ENCODE measurements at places on chromosomes 12 and 14. TPM values are rescaled to one million over a fixed set of nuclear protein-coding genes. Genes with fewer than 3 reads are reported as not detected.

GRCh38 chr12:122104844-122105243, 26.3 kb downstream of the MLXIP start:
- DNase-seq, result no peak

- DNase-seq, result no peak
Measured at GRCh38 chr12:78981-79380, 12.4 kb downstream of the IQSEC3 start.

DNA sequence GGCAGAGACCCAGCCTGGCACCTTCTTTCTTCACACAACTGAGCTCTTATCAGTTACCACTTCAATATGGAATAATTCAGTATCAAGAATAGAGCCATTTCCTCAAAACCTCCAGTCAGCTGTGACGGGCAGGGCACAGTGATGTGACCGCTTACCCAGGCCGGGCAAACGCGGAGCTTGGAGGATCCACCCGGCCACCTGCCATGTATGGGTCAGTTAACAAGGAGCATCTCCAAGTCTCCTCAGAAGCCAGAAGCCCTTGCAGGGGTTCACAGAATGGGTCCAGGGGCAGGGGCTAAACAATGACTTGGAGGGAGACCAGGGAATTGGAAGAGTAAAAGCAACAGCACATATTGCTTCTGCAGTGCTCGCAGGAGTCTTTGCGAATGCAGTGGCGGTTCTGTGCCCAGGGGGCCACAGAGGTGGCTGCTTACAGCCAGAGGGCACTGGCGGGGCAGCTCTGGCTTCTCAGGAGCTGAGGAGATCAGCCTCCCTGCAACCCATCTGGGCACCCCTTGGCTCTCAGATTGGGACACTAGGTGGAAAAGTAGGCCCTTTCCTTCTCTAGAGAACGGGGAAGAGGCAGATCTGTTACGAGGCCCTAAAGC, 162.3 kb downstream of the CALM1 start:
- no peak for DNase-seq

DNA sequence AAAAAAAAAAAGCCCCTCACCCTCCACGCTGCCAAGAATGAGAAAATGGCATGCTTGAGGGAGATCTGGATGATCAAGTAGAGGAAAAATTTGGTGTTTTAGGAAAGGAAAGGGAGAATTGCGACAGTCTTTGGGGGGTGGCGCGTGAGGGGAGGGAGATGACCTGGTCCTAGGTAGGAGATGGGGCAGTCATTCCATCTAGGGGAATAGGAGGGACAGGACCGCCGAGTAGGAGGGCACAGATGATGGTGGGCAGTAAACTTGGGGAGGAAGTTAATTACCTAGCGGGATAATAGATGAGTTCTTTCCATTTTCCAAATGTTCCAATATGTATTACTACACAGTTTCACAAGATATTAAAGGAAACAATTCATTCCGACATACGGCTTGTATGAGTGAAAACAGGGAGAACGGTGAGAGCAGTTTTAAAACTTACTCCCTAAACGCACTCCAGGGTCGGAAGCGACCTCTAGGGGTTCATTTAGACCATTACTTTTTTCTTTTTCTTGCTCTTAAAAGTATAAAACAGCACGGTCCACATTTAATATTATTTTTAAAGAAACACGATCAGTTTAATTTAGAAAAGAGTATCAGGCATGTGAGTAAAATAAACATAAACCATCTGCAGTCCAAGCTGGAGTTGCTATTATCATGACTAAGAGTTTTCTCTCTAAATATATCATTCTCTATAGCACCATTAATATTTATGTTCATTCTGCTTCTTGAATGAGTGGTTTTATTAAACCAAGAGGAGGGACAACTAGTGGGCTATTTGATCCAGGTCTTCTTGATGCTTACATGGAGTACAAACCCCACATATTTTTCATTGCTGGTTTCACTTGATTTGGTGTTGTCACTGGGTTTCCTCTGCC, 3.0 kb upstream of the FNTB start:
- DNase-seq, result no peak

DNA sequence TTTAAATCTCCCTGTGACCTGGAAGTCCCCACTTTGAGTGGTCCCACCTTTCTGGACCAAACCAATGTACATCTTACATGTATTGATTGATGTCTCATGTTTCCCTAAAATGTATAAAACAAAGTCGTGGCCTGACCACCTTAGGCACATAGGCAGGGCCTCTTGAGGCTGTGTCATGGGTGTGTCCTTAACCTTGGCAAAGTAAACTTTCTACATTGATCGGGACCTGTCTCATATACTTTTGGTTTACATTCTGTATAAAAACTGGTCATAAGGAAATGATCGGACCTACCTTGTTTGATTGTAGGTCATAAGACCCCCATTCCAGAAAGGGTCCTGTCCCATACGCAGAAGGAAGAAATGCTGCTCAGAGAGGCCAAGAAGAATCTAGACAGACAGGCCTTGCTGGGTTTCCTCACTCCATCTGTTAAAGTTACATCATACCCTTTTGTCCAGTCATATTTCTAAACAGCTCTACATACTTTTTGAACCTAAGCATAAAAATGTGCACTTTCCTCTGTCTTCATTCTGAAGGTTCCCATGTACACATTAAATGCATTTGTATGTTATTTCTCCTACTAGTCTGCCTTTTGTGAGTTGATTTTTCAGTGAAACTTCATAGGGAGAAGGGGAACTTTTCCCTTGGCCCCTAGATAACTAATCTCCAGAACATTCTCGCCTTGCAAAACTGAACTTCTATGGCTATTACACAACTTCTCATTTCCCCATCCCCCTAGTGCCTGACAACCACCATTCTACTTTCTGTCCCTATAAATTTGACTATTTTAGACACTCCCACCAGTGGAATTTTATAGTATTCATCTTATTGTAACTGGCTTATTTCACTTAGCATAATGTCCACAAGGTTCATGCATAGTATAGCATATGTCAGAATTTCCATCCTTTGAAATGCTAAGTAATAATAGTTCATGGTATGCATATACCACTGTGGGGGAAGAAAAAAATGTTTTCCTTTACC, 30.2 kb upstream of the CPM start:
- DNase-seq, result no peak

- DNase-seq, result no peak
Measured at GRCh38 chr14:76006253-76006652, 20.7 kb downstream of the IFT43 start.

DNA sequence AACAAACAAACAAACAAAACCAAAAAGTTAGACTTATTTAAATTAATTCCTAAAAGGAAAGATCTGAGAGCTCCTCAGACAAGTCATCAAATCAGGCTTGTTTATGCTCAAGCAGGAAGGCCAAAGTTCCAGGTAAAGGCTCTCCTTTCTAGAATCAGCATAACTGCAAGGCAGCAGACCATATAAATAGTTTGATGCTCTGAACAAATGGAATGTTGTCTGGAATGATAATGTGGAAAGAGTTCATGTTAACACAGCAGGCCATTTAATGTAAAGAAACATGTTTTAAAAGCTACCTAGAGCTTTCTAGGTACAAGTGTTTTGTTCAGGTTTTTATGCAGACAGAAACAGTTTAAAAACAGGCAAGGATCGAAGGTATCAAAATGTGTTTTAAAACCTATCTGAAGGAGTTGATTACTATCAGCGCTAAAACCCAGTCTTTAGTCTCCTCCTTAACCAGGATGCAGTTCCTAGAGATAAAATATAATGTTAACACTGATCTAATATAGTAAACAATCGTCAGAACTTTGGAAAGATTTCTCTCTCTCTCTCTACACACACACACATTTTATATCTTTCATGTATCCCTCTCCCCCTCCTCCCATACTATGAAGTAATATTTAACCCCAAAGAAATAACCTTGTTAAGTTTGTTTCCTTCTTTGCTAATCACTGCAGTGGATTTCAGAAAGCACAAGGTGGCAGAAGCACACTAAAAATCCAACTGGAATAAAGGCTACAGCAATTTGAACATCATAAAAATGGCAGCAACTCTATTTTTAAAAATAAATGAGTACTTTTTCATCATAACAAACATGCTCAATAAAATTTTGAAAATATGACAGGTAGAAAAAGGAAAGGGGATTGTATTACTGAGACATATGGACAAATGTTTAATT, 135.5 kb downstream of the PAWR start:
- DNase-seq, result no peak

DNA sequence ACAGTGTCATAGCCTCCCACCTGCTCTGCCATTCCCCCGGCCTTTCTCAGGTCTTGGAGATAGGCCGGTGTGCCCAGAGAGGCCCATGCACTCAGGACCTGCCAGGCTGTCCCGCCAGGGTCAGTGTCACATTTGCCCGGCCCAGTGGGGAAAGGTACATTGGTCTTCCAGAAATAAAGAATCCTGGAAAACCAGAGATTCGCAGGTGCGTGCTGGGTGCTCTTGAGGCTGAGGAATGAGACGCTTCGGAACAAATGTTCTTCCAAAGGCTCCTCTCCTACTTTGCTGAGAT, 205.8 kb upstream of the RTL1 start:
- no peak for DNase-seq

GRCh38 chr12:6962285-6963015, 8.0 kb downstream of the PHB2 start:
- peak; percentile 82 for DNase-seq

- DNase-seq, result no peak
Measured at GRCh38 chr12:95259368-95259767, 41.8 kb downstream of the VEZT start.

DNA sequence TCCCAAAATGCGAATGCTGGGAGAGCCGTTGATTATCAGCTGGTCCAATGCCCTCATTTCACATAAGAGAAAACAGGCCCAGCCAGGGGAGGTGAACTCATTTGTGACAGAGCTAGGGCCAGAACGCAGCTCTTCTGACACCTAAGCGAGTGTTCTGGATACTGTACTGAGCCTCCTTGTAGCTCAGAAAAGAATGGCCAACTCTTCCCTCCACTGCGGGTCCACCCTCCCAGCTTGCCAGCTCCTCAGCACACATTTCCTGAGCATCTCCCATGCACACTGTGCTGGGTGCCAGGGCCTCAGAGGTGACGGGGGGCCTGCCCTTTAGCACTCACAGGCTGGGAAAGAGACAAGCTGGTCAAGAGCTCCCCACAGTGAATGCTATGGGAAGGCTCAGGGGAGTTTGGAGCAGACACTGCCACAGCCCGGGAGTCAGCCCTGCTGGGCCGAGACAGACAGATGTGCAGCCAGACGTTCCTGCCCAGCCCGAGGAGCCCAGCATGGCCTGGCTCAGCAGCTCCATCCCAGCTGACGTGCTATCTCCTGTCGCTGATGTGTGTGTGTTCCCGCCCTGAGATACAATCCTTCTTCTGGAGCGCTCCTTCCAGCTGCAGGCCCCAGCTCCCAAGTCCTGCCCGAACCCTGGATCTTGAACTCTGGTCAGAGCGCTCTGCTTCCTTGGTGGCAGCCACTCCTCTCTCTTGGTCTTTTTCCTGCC, 3.5 kb downstream of the CMTM5 start:
- no peak for DNase-seq

DNA sequence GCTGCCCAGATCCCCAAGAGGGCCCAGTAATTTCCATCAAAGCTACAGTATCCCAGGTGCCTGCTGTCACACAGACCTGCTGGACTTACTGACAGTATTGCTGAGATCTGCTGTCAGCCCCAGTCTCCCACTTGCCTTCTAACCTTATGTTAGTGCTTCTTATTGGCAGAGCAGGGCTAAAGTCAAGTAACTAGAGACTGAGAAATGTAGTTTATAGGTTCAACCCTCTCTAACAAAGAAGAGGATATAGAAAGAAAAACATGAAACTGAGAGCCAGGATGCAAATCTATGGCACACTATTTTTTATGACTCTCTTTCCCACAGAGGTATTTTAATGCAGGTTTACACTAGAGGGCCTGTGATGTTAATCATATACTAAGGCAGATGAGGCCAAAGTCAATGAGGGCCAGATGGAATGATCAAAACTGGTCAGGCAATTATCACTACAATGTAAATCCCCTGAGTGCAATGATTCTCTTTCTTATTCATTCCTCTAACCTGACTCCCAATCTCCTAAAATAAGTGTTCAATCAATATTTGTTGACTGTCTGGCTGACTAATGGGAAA, 781.9 kb downstream of the VRK1 start:
- no peak for DNase-seq

DNA sequence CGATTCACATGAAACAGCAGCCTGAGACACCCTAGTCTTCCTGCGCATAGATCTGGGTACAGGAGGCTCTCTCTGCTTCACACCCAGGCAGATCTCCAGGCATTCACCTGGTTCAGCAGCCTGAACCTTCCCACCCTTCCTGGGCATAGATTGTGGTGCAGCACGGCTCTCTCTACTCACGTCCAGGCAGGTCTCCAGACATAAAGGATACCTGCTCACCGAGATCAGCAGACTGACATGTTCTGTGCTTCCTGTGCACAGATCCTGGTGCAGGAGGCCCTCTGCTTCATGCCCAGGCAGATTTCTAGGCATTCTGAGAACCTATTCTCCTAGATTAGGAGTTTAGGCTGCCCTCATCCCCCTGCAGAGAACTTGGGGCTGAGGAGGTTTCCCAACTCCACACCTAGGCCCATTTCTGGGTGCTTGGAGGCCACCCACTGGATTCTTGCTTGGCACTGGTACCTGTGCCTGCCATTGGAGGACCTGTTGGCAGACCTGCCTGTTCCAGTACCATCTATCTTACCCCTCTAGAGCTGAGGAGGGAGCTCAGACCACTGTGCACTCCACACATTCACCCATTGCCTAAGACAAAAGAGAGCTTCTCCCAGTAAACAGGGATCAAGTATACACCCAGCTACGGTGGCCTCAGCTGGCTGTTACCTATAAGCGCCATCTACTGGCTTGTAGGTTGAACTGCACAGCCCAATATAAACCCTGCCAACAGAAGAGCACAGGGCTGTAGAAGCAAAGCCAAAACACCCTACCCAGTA, 28.0 kb upstream of the GARIN6 start:
- no peak for DNase-seq

- no peak for DNase-seq
Measured at GRCh38 chr14:57420986-57421385, 30.6 kb downstream of the NAA30 start.

GRCh38 chr12:116661341-116661740, 76.5 kb downstream of the SPRING1 start:
- no peak for DNase-seq

DNA sequence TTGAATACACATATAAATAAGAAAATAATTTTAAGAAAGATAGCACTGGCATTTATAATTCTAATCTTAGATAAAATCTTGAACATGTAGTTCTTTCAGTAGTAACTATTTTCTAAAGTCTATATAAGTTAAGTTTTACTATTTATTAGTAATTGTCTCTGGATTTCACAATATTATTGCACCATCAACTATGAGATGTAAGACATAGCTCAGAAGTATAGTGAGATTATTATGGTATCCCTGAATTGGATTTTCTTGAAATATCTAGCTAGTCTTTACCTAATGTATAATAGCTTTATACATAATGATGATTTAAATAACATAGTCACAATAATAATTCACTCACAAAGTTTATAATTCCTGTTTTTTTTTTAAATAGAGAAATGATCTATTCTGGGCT, 6.7 kb downstream of the CLEC12A start:
- no peak for DNase-seq

- DNase-seq, result no peak
Measured at GRCh38 chr12:104864668-104865067, 93.4 kb downstream of the SLC41A2 start.

Gene SMOC1
- 2.4 TPM for total RNA-seq

Gene VRTN
- 148 TPM for total RNA-seq

Gene TMTC1
- total RNA-seq, result 19.8 TPM

Gene MYF6
- not detected for total RNA-seq

Gene ACSM4
- total RNA-seq, result not detected

Gene GALNT16
- total RNA-seq, result 6.3 TPM

Gene GLIPR1
- 1.5 TPM for total RNA-seq
